HCEC 1CT (cell line): ENCODE measurements at places on chromosomes 4 and X.

- no peak for DNase-seq
Measured at GRCh38 chr4:98528882-98529281, 129.5 kb downstream of the TSPAN5 start.

DNA sequence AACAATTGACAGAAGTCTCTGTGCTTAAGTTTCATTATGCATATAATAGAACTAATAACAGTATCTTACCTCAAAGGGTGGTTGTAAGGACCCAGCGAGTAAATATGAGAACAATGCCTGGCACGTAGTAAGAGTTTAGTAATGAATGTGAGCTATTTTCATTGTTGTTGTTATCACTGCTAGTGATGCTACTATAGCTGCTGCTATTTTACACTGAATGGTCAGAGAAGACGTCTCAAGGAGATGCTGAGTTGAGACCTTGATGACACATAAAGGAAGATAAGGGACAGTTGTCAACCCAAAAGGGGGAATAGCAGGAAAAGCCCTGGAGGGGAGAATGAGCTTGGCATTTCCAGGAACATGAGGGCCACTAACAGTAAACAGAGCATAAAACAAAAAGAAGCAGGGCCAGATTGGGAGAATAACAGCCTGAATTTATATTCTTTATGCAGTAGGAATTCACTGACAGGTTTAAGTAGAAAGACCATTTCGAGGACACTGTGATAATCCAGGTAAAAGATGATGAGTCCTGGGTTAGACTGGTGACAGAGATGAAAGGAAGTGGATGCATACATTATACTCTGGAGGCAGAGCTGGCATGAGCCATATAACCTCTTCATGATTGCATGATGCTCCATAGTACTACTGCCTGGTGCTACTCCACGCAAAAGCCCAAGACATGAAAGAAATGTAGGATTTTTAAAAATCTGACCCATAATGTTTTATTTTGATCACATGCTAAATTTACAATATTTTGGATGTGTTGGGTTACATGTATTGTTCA lies 23.1 kb downstream of the ATP8A1 start:
- DNase-seq, result no peak

GRCh38 chr4:152107736-152108500 lies 347.1 kb upstream of the GATB start:
- DNase-seq, result no peak

DNA sequence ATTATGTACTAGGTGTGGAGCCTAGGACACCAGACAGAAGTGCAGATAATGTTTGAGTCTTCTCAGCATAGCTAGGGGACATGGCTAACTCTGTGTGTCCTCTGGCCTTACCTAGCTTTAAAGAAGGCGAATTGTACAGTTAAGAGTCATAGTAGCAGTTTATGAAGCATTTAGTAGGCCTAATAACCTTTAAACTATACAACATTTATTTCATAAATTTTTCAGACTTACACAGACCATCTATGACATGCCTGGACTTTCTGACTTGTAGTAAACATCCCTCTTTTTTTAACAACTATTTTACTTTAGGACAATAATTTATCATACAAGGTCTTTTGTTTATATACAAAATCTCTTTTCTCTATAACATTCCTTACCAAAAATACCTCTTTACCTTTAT lies 37.4 kb downstream of the ETNPPL start:
- no peak for DNase-seq

GRCh38 chrX:20237864-20238263 lies 28.8 kb downstream of the RPS6KA3 start:
- peak; percentile 30 for DNase-seq

DNA sequence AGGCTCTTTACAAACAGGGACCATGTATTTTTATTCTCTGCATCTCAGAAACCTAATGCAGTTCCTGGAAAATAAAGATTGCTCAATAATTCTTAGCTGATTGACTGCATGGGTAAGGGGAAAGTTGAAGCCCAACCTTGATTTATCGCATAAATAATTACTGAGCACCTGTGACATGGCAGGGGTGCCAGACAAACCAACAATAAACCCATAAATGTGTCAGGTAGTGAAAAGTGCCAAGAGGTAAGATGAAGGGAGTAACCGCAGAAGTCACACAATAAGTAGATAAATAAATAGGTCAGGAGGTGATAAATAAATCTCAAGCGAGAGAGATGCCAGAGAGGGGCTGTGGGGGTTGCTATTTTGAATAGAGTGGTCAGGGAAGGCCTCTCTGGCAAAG lies 20.1 kb upstream of the AP1S2 start:
- DNase-seq, result no peak

GRCh38 chrX:154742613-154743012 lies 8.3 kb downstream of the GAB3 start:
- no peak for DNase-seq

DNA sequence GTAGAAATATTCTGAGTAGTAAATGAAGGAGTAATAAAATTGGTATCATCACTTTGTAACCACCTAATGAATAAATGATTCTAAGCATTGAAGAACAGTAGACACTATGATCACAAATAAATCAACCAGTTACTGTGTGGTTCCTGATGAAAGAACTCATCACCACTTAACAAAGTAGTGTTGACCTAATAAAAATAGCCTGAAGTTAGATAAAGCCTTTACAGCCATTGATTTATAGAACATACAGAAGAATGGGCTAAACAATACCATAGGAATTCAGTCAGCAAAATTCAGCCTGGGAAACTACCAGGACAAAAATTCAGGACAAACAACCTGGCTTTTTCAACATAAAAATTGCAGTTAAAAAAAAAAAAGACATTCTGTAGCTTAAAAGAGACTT lies 9.0 kb downstream of the SLC30A9 start:
- no peak for DNase-seq

- DNase-seq, result no peak
Measured at GRCh38 chrX:46866726-46867125, 29.9 kb downstream of the RP2 start.

DNA sequence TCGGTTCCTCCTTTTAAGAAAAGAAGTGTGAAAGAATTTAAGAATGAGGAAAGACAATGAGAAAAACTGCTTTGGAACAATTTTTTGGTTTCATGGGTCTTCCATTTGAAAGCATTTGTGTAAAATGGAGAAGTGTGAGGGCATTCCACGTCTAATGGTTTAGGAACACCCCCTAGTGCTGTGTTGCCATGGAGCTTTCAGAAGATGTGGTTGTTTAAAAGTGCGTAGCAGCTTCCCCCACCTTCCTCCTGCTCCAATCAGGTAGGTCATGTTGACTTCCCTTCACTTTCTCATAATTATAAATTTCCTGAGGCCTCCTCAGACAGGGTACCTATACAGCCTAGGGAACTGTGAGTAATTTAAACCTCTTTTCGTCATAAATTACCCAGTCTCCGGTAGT lies 50.0 kb downstream of the UGT2B10 start:
- DNase-seq, result no peak

GRCh38 chrX:10974920-10975319 lies 136.2 kb upstream of the HCCS start:
- DNase-seq, result no peak

- DNase-seq, result no peak
Measured at GRCh38 chr4:152763796-152764195, 15.7 kb downstream of the TIGD4 start.

- no peak for DNase-seq
Measured at GRCh38 chr4:152486429-152487389, 49.2 kb downstream of the FBXW7 start.

DNA sequence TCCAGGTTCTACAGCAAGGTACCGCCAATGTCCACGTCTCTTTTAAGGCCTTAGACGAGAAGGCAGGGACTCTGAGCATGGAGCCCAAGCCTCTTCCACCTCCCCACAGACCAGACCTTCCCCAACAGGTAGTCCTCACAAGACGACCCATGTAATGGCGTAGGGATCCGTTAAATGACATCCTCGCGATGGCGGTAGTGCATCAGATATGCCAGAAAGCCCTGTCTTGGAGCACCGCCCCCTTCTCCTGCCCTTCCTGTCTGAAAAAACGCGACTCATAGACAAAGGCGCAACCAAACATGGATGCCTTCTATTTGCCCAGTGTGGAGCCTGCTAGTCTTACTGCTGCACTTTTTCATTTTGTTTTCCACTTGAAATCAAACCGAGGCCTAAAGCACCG lies 185.4 kb downstream of the OR13H1 start:
- no peak for DNase-seq

DNA sequence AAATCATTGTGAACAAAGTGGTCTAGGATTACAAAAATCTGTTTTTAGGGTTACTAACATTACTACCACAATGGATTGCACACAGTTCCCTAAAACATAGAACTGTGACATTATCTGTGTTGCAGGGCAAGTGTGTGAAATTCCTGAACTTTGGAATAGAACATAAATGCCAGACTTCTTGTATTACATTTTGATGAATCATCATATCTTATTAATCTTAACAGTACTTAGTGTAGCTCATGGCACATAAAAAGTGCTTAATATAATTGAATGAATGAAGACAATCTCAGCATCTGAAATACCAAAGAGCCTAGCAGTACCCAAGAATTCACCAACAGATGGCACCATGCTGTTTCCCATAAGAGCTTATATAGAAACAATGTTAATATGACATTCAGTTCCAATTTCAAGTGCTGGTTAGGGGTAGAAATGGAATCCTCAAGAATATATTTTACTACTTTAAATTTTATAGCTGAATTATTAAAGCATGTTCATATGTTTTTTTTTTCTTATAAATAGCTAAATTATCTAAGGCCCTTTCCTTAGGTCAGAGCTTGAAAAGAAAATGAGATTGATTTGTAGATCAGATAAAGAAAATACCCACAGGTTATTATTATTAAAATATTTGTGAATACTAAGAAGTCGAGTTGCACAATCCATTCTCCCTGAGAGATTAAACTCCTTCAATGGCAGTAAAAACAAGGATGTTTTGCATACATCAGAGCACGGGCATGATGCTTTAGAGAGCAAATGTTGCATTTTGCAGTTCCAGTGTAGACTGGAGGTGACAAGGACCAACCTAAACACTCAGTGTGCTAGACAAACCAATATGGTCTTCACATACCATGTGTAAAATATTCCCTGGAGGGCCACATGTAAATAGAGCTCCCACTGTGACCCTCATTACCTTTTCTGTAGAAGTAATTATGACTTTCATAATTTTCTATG lies 25.7 kb upstream of the SHISA3 start:
- DNase-seq, result no peak

GRCh38 chr4:25252230-25253070 lies 18.6 kb downstream of the PI4K2B start:
- DNase-seq, result no peak

DNA sequence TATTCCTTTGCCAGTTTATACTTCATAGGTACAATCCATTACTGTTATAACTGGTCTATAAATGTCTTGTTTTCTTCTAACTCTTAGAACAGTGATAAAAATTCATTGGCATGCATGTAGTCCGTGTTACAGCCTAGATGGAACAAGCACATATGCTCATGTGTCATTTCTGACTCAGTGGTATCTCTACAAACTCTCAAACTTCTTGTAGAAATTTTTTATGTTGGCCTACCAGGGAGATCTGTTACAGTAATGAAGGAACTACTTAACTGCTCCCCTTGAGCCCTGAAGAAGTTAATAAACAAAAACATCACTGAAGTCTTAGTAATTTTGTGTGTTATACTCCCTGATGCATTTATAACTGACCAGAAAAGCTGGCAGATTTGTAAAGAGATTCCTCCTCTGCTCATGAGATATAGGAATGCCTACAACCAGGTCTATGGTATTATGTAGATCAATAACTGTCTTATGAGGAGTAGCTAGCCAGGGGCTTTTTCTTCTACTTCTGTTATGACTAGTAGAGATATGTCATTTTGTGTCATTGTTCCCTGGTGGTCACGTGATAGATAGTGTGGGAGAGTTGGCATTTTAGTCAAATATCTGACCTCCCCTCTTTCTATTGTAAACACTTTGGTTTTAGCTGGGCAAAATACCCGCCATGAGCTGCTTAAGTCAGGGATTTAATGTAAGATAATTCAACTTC lies 53.7 kb upstream of the FAAH2 start:
- no peak for DNase-seq

DNA sequence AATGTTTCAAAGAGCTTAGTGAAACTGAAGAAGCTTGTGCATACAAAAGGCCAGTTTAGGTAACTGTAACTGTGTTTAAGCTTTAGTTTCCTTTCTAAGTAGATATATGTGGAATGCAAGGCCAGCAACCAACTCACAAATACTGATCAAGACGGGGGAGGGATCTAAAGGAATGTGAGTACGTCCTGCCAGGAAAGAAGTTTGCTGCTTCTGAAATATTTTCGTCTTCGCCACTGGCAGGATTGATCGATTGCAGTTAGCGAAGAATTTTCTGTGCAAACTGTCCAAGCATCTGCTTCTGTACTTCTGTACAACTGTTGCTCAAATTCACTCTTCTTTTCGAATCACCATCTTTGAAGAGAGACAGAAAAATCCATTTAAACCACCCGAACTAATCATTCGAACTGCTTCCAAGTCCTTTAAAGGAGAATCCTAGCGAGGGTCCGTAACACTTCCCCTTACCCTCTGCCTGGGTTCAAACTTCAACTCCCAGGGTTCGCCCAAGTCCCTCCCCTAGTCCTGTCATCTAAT lies 373 bp upstream of the INTS6L start:
- DNase-seq, result peak; percentile 23

DNA sequence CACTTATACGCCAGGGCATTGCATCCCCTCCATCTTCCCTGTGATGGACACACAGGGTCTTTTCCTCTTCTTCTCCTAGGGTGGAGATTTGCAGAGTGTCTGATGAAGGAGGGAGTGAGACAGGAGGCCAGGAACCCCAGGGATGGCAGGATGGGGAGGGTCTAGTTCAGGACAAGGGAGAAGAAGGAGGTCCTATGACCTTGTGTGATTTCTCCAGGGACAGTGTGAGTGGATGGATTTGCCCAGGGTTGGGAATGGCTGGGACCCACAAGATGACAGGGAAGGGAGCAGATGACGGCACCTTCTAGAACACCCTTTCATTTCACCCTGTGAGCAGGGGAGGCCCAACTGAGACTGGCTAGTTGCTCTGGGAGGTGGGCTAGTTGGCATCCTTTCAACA lies 34.2 kb downstream of the CYTL1 start:
- no peak for DNase-seq

DNA sequence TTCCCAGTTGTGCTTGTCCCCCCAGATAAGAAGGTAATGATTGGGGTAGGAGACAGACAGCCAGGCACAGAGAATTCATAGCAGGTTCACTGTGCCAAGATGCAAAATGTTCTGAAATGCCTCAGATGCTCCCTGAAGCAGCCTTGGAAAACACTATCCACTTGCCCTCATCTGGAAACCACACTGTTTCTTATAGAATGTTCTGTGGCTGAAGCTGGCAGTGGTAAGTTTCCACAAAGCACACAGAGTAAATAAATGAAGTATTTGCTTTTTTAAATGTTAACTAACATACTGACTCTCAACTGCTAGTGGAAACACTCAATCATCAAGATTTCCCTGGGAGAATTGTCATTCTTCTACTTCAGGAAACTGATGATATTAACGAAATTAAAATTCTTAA lies 311.4 kb downstream of the PRDM5 start:
- no peak for DNase-seq
